ENCODE measurements at places on chromosomes 4 and X.

- no peak for DNase-seq
These were observed 12.1 kb downstream of the FGFBP1 start for GRCh38 chr4:15926486-15926885.

DNA sequence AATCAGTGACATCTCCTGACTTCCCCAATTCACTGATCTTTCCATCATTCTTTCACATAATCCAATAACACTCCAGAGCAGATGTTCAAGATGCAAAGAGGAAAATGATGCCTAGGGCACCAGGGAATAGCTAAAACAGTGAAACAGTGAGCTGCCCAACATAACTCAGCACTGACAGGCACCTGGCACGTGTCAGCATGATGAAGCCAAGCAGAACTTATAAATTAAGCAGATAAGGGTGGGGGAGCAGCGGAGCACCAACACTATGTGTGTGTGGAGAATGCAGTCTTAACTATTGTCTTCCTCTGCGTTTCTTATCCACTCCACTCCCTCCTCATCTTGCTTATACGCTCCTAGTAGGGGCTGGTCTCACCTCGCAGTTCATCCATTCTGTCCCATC is 89.4 kb downstream of the AMMECR1 start:
- no peak for DNase-seq

DNA sequence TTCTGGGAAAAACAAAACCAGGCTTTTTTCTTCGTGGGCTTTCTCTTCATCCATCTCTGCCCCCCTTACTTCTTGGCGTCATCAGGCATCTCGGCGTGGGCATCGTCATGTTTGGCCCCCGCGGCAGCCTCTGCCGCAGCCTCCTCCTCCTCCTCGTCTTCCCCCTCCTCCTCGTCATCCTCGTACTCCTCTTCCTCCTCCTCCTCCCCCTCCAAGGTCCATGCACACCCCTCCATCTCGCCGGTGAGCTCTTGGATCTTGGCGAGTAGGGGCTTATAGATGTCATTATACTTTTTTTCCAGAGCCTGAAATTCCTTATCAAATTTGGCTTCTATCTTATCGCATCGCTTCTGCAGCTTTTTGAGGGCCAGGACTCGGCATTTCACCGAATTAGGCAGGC is 488 bp downstream of the NAP1L5 start:
- no peak for DNase-seq

DNA sequence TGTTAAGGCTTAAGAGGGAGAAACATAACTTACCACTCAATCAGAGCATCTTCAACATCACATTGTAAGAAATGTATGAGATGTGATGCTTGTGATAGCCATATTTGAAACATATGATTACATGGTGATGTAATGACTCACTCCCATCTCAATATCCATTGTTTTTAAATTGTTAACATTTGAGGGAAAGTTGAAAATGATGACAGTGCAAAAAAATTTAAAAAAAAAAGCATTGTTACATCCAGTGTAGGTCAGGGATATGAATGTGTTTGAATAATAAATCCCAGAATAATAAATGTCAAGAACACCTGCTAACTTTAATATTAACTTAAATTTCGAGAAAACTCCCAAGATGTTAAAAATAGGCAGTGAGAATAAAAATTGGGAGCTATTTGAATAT is 6.4 kb upstream of the CCSER1 start:
- no peak for DNase-seq

DNA sequence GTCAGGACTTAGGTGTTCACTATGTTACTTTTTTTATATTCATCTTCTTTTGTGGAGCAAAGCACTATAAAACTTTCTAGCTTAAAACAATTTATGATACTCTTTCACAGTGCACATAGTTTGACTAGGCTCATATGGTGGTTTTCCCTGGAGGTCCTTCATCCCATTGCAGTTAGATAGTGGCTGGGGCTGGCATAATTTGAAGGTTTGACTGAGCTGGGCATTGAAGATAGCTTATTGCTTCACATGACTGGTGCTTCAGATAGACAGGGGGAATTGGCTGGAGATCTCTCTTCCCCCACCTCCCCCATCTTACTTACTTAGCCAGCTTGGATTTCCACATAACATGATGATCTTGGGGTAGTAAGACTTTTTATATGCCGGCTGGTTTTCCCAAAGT is 7.0 kb upstream of the GABRA4 start:
- no peak for DNase-seq

Data from NCI-H524 treated with DMSO at 0.1 percent for 48 hours (cell line).